ENCODE measurements at places on chromosomes 1 and 21.

GRCh38 chr1:208374391-208374941 is 130.3 kb upstream of the PLXNA2 start:
- DNase-seq: no peak

GRCh38 chr1:200525090-200525987 is 95.2 kb downstream of the KIF14 start:
- no peak for DNase-seq

- no peak for DNase-seq
Measured at GRCh38 chr1:1063261-1063944, 10.7 kb downstream of the RNF223 start.

GRCh38 chr1:98688110-98688739 is 26.7 kb downstream of the SNX7 start:
- no peak for DNase-seq

DNA sequence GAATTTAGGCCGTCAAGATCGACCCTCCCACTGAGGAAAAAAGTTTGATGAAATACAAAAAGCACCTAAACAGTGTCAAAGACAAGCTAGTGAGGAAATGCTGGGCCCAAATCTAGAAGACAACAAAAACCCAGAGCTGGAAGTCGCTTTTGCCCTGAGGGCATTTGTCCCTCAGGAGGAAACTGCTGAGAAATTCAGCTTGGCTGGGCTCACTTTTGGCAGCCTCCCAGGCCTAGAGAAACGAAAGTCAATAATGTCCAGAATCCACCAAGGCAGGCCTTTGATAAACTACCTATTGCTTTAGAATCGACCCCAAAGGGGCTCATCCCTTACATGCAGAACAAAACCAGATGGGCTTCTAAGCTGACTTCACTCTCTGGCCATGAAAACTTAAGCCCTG is 38.9 kb downstream of the SYT2 start:
- DNase-seq: no peak

GRCh38 chr1:46535063-46535462 is 16.4 kb downstream of the KNCN start:
- DNase-seq: no peak

DNA sequence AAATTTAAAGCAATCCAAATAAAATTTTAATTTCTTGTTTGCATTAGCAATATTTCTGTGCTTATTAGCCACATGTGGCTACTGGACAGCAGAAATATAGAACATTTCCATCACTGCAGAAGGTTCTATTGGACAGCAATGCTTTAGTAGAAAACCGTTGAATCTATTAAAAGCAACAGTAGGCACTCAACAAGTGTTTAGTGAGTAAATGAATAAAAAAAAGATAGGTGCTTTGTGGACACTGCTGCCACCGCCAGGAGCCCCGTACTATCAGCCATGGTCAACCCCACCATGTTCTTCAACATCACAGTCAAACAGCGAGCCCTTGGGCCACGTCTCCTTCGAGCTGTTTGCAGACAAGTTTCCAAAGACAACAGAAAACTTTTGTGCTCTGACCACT is 74.5 kb upstream of the MUTYH start:
- no peak for DNase-seq

DNA sequence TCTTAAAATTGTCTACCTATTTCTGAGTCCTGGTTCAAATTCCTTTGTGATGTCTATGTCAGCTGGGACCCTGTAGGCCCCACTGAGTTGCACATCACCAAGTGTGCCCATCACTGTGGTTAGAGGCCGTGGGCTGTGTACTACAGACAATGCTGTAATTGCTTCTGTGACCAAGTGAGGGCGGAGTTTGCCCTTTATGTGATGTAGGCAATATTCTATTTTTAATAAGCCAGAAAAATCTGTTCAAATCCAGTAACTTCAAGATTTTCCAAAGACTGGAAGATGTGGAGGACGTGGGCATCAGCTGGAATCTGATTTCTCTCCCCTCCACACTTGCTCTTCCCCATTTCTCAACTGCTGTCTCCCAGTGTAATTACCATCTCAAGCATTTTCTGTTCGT is 215.4 kb downstream of the PBX1 start:
- no peak for DNase-seq

DNA sequence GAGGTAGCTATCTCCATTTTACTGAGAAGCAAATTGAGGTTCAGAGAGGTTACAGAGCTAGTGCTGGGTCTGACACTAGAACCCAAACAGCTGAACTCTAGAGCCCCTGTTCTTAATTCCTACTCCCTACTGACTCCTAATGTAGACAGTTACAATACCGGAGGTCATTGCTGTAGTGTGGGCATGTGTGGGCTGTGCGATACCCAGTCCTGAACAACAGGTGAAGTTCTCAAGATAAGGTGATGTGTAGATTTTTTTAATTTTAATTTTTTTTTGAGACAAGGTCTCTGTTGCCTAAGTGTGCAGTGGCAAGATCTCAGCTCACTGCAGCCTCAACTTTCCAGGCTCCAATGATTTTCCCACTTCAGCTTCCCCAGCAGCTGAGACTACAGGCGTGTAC is 1.6 kb upstream of the RHOC start:
- DNase-seq: no peak

DNA sequence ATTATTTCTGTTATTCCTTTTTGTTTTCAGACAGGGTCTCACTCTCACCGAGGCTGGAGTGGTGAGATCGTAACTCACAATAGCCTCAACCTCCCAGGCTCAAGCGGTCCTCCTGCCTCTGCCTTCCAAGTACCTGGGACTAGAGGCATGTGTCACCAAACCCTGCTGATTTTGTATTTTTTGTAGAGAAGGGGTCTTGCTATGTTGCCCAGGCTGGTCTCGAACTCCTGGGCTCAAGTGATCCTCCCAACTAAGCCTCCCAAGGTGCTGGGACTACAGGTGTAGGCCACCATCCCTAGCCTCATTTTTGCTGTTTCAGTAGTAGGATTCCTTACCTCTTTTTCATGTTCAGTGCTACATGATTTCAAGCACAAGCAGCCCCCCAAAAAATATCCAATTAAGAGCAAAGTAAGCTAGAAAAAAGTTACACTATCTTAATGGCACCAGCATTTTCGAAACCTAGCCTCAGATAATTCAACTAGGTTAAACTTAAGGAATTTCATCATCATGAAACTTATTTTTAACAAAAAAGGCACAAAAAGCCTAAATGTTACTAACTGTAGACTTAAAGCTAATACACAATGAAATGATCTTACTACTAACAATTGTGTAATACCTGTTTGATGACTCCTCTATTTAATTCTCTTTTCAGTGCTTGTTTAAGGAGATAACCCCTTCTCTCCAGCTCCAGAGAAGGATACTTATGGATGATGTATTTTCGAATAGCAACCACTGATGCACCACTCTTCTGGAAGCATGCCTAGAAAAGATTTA is 16.6 kb downstream of the HP1BP3 start:
- no peak for DNase-seq

DNA sequence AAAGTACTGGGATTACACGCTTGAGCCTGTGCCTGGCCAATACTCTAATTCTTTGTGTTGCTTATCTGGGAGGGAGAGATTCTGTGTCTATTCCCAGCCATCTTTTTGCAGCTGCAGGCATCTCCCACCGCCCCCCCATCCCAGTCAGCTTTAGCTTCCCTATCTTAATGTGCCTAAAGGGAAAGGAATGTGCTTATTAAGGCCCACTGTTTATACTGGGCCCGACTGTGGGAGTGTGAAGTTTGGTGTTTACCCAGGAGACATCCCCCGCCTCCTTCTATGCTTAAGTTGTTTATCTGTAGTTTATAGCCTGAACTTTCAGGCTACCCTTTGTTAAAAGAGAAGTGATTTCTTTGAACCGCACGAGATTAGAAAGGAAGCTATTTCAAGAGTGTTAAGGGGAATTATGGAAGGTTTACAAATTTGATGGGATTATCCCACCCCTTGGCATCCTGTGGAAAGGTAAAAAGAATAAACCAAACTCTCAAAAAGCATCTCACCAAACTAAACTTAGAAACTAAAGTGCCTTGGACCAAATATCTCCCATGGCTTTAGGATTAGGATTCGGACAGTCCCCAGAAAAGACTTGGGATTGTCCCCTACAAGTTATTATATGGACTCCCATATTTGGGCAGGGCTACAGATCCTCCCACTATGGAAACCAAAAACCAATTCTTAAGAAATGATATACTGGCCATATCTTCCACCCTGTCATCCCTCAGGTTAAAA is 25.5 kb upstream of the ZNF496 start:
- DNase-seq: no peak

- no peak for DNase-seq
Measured at GRCh38 chr1:41661428-41662060, 177.1 kb upstream of the EDN2 start.

DNA sequence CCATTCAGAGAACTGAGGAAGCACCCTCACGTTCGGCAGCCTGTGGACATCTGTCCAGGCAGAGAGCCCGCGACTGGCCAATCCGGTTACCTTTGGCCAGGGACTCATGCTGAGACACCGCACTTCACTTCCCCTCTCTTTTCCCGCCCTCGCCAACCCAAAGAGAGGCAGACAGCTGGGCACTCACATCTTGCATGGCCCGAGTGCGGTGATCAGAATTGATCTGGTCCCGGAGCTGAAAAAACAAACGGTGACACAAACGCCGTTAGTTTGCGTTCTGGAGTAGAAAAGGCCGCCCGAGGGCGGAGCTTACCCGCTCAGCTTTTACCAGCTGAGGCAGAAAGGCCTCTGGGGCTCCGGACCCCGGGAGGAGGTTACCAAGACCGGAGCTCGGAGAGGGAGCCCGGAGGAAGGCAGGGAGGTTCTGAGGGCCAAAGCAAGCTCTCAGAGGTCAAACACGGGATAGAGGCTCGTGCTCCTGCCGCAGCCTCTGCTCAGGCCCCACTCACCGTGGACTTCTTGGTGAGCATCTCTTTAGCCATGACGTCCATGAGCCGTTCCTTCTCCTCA is 376 bp downstream of the SF3A3 start:
- no peak for DNase-seq

DNA sequence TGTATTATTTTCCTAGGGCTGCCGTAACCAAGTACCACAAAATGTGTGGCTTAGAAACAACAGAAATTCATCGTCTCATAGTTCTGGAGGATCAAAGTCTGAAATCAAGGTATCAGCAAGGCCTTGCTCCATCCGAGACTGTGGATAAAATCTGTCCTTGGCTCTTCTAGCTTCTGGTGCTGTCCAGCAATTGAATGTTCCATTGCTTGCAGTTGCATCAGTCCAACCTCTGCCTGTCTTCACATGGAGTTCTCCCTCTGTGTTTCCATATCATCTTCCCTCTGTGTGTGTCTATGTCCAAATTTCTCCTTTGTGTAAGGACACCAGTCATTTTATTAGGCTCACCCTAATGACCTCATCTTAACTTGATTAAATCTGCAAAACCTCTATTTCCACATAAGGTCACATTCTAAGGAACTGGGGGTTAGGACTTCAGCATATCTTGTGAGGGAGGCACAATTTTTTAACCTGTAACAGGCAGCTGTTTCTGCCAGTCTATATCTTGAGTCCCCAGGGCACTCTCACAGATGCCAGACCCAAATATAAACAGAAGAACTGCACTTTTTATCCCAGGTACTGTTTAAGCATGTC is 84.2 kb downstream of the ERG start:
- DNase-seq: no peak

Data from activated T-cell treated with anti-CD3 and anti-CD28 coated beads for 4 hours (primary cell).